ENCODE measurements at places on chromosomes 1 and 21.

DNA sequence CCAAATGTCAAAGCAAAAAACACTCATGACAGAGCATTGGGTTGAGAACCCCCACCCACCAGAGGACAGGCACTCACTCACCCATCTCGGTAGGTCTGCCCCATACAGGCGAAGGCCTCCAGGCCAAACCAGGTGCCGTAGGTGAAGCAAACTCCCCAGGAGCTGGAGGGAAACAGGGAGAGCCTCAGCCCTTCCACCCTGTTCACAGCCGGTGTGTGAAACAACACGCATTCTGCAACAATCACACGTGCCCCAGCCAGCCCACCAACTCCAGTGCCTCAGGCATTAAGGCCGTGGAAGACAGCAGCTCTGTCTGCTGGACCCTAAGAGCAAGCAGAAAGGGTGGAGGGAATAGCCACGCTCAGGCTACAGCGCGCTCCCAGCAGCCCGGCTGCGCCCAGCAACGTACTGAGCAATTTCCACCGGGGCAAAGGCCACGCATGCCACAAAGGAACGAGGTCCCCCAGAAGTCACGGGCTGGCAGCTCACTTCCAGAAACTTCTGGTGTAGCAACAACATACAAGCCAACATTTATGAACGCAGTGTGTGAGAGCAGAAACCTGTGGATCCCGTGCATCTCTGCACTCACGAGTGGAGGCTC lies 11.4 kb upstream of the SPATC1L start:
- DNase-seq, result no peak

DNA sequence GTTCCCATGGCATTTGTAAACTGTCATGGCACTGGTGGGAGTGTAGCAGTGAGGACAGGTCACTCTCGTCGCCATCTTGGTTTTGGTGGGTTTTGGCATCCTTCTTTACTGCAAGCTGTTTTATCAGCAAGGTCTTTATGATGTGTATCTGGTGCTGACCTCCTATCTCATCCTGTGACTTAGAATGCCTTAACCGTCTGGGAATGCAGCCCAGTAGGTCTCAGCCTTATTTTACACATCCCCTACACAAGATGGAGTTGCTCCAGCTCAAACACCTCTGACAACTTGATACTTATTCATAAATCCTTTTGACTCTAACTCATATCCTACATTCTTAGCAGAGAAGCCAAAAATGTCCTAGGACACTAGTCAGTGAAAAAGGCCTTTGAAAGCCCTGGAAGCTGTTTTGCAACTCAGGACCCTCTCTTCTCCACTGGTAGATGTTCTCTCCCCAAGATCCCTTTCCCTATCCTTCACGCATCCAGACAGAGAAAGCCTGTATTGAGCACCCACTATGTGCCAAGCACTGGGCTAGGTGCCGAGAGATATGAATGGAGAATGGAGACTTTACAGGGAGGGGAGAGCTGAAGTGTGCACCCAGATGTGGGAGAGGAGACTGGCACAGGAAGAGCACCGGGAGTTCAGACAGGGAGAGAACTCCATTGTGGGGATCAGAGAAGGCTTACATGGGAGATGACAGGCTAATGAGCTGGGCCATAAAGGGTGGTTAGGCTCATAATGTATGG lies 6.7 kb upstream of the CSRP1 start:
- DNase-seq, result no peak

DNA sequence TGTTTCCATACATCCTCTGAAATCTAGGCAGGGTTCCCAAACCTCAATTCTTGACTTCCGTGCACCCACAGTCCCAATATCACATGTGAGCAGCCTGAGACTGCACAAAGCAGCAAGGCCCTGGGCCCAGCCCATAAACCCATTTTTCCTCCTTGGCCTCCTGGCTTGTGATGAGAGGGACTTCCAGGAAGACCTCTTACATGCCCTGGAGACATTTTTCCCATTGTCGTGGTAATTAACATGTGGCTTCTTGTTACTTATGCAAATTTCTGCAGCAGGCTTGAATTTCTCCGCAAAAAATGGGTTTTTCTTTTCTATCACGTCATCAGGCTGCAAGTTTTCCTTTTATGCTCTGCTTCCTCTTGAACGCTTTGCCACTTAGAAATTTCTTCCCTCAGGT lies 3.3 kb upstream of the PIGK start:
- no peak for DNase-seq

- DNase-seq, result no peak
Measured at GRCh38 chr1:169465281-169465680, 20.5 kb downstream of the SLC19A2 start.

- no peak for DNase-seq
Measured at GRCh38 chr1:40789661-40790430, 6.3 kb downstream of the KCNQ4 start.

GRCh38 chr1:183905508-183906113 lies 100.7 kb downstream of the RGL1 start:
- no peak for DNase-seq

DNA sequence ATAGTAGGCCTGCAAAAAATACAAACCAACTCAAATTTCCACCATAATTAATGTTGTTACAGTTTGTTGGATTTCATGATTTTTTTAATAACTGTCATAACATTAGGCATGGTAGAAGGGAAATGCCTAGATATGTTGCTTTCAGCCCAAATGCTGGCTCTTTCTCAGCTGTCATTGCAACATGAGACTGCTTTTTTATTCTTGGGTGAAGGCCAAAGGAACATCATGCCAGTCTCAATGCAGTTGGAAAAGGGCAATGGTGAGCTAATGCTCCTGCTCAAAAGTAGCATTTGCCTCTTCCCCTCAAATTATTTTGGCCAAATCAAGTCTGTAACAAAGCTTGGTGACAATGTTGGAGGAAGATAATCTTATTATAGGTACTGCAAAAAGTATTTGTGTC lies 877.7 kb upstream of the PRMT6 start:
- DNase-seq, result no peak

DNA sequence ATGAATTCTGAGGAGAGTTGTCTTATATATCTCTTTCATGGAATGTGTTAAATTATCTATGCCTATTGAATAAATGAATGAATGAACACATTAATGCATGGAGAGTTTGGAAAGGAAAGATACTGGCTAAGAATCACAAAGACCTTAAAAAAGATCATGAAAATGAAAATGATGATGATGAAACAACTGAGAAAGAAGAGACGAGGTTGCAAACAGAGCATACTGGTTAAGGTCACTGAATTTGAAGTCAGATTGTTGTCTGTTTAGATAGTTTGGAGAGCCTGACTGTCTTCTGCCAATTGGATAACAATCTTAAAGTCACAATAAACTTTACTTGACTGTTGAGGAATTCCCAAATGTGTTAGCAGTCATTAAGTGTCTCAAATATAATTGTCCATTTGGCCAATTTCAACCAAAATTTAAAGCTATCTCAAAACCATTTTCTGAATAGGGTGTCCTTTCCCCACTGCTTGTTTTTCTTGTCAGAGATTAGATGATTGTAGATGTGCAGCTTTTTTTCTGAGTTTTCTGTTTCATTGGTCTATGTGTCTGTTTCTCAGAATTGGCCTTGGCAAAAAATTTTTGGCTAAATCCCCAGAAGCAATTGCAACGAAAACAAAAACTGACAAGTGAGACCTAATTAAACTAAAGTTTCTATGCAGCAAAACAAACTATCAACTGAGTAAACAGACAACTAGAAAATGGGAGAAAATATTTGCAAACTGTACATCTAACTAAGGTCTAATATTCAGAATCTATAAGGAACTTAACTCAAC lies 132.2 kb downstream of the PTGER3 start:
- no peak for DNase-seq

GRCh38 chr1:208551024-208551423 lies 306.8 kb upstream of the PLXNA2 start:
- no peak for DNase-seq

GRCh38 chr21:14099570-14099969 lies 111.2 kb downstream of the LIPI start:
- DNase-seq, result no peak

DNA sequence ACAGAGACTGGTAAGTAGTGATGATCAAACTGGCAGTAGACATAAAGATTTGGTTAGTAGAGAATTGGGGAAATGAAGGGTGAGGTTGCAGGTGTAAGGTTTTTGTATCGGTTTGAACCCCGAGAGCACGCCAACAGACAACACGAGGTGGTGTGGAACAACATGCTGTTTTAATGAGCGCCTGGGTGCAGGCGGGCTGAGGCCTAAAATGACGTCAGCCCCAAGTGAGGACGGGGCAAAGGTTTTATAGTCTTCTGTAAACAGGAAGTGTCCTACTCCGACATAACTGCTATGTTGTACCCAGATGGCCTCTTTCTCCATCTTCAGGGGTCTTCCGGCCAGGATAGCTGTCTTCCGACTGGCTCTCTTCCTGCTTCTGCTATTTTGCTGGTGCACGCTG lies 178.8 kb downstream of the HHIPL2 start:
- DNase-seq, result no peak

DNA sequence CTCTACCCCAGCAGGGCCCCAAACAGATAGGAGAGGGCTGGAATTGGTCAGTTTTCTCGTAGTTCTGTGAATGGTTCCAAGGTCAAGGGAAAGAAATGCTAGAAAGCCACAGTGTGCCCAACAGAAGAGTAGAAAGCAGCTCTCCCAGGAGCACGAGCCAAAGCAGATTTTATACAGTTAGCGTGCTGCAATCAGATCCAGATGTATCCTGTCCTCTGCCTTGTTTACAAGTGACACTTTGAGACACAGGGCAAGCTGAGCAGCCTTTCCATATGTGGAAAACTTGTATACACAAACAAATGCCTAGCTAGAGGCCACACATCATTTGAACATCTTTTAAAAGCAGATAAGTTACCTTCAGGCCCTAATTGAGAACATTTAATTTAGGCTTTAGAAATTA lies 6.5 kb downstream of the VAMP3 start:
- no peak for DNase-seq

DNA sequence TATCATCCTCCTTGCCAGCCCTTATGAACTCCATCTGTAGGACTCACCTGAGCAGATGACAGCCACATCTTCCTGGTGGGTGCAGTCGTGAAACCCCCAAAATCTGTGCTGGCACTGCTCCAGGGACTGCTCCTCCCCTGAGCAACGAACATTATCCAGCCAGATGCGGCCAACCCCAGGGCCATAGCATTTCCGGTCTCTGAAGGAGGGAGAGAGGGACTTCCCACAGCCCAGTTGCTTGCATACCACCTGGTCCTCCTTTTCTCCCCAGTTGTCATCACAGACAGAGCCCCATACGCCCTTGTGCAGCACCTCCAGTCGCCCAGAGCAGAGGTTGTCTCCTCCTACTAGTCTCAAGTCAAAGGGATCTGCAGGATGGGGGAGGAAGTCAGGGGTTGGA lies 8.5 kb downstream of the CD5L start:
- DNase-seq, result no peak

DNA sequence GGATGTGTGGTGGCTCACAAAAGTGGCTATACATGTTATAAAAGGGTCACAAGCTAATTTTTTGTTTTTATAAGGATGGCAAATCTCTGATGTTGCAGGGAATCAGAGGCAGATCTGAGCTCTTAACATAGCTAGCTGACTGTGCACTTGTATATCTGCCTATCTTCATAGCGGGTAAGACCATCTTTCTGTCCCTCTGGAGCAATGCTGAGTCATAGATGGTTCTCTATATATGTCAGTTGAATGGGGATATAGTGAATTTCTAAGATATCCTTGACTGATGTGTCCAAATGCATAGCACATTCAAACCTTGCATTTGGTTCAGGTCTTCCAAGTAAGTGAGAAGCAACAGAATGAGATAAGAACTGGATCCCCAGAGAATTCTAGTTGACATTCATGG lies 272.6 kb upstream of the PROX1 start:
- no peak for DNase-seq

GRCh38 chr1:29713857-29714256 lies 477.5 kb downstream of the PTPRU start:
- DNase-seq, result no peak

DNA sequence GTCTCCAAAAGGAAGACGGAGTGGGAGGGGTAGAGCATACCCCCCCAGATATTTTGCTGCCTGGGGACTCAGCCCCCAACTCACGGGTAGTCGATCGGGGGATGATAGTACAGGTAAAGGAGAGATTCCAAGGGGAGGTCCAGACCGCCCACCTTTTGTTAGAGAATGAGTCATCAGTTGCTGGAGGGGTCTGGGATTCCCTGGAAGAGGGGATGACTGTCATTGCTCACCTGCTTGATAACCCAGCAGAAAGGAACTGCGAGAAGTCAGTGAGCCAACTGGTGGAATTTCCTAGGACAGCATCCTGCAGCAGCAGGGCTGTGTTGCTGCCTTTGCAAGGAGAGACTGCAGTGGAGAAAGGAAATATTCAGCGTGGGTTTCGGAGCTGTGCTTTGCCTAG lies 64.4 kb downstream of the MACF1 start:
- no peak for DNase-seq

GRCh38 chr1:30106125-30106524 lies 617.3 kb downstream of the MATN1 start:
- no peak for DNase-seq

DNA sequence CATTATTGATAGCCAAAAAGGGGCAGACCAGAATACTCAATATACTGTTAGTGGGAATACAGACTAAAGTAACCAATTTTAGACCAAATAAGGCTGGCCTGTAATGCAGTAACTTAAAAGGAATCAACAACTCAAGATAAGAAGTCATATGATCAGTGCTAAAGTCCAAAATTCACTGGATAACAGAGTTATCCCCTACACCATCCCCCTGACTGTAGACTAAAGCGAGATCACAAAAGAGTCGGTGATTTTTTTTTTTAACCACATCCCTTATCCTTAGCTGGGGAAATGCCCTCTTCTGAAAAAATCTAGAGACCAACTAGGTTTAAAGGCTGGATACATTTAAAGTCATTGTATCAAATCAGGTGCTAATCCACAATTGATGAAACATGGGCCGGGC lies 7.7 kb downstream of the UBR4 start:
- no peak for DNase-seq

- no peak for DNase-seq
Measured at GRCh38 chr1:118535901-118536300, 350.9 kb upstream of the SPAG17 start.

DNA sequence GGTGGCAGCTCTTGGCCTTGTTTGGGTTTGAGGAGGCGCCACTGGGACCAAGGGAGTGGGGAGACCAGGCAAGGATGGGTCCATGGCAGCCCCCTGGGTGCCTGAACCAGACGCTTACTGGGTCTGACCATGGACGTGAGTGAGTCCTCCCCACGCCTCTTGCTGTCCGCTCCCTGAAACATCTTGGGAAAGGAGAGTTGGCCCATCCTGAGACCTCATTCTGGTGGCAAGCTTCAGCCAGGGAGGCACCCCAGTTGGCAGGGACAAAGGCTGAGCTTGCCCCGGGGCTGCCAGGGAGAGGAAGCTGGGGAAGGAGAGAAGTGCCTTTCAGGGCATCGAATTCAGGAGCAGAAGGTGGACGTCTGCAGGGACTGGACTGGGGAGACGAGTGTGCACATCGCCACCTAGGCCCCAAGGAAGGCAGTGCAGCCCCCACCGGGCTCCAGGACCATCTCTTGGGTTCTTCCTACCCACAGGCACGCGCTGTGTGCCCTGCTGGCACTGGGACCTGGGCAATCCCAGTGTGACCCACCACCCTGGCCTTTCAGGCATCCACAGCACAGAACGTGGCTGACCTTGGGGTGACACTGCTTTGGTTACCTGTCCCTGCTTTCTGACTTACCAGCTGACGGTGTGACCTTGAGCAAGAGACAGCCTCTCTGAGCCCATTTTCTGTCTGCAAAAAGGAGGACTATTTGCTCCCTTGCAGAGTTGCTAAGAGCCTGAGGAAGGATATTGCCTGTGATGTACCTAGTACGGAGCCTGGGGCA lies 132.9 kb upstream of the WNT4 start:
- no peak for DNase-seq

GRCh38 chr1:12654004-12654567 lies 10.2 kb downstream of the AADACL4 start:
- no peak for DNase-seq

GRCh38 chr1:215393476-215393875 lies 173.6 kb upstream of the KCTD3 start:
- no peak for DNase-seq
